Astrocyte of the cerebellum (primary cell): ENCODE measurements at places on chromosomes 2 and 18.

DNA sequence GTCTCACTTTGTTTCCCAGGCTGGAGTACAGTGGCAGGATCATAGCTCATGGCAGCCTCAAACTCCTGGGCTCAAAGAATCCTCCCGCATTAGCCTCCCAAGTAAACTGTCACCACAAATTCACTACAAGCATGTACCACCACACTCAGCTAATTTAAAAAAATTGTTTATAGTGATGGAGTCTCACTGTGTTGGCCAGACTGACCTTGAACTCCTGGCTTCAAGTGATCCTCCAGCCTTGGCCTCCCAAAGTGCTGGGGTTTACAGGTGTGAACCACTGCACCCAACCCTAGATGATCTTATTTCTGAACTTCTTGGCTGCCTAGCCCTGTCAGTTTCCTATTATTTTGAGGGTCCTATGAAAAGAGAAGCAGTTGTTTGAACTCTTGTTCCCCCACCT, 14.8 kb downstream of the DYNC2LI1 start:
- no peak for DNase-seq

- DNase-seq = no peak
These were observed 2.7 kb downstream of the RASGRP3 start for GRCh38 chr2:33478968-33479731.

GRCh38 chr2:171447675-171448074, 13.6 kb downstream of the DCAF17 start:
- DNase-seq = no peak

- DNase-seq = no peak
These were observed 59.9 kb downstream of the KYNU start for GRCh38 chr2:142937347-142937746.

DNA sequence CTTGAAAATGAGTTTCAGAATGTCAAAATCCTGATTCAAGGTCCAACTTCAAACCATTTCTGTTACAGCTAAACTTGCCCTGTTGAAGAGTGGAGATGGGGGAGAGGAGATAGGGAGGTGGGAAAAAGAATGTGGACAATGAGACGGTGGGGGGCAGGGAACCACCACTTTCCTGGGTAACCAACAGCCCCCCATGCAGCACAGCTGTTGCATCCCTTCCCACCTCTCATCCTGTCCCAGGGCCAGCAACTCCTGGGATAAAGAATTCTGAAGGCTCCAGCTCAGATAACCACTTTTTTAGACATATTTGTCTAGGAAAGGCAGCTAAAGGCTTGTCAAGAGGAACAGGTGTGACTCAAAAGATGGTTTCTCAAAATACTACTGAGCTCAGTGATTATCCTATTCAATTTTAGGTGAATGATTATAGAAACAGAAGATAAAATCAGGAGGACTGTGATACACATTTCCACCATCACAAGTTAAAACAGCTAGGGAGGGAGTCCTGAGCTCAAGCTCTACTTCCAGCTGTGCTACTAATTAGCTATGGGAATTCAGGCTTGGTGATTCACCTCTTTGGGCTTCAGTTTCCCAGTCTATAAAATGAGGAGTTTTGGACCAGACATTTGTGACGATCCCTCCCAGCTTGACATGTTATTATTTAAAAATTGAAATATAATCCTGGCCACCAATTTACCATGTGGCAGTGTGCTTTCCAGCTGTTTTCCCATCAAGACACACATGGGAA, 36.3 kb downstream of the HDHD2 start:
- peak; percentile 56 for DNase-seq

DNA sequence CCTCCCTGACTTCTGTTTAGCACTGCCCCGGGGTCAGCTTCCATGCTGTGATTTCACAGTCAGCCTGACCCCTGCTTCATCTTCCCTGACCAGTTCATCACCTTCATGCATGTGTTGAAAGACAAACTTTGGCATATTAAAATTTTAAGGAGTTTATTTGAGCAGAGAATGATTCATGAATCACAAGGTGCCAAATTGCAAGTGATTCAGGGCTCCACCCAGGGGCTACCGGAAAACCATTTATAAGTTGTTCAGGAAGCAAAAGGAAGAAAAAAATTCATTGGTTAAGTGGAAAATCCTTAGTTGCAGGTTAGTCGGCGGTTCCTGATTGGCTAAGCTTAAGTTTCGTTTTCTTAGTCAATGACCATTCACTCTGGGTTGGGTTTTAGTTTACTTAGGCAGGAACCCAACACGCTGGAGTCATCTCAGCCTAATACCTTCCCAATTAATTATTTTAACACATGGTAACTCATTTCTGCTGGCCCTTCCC, 10.6 kb downstream of the IL1F10 start:
- DNase-seq = no peak

DNA sequence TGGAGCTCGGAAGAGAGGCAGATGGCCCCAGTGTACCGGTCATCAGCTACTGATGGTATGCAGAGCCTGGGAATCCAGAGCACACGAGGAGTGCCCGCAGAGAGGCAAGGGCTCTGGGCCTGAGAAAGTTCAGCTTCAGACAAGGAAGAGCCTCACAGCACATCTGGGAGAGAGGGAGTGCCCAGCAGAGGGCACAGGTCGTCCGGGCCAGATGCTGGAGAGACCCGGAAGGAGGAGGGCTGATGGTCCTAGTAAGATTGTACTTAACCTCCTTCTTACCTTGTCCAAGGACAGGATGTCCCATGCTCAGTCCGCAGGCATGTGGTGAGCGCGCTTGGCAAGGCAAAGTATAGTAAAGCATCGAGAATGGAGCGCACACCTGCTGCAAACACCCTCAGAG, 24.4 kb upstream of the CHMP1B start:
- DNase-seq = no peak

GRCh38 chr2:175203621-175204496, 22.3 kb upstream of the ATP5MC3 start:
- no peak for DNase-seq

DNA sequence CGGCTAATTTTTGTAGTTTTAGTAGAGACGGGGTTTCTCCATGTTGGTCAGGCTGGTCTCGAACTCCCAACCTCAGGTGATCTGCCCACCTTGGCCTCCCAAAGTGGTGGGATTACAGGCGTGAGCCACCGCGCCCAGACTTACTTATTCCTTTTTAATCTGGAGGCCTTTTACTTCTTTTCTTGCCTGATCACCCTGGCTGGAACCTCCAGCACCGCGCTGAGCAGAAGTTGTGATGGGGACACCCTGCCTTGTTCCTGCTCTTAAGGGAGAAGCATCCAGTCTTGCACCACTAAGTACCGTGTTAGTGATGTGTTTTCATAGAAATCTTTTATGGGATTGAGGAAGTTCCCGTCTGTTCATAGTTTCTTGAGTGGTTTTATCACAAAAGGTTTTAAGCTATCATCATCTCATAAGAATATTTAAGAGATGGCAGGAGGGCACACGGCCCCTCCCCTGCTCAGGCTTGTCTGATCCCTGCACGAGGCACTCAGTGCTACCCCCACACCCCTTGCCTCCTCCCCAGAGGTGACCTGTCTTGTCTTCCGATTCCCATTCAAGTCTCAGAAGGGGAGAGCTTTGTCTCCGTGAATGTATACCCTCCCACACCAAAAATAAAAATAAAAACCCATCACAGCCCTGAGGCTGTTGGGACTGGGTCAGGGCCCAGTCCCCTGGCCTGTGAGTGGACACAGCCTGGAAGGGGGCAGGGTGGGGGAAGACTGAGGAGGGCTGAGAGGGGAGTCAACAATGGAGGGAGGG, 65.3 kb upstream of the SMAD7 start:
- no peak for DNase-seq

DNA sequence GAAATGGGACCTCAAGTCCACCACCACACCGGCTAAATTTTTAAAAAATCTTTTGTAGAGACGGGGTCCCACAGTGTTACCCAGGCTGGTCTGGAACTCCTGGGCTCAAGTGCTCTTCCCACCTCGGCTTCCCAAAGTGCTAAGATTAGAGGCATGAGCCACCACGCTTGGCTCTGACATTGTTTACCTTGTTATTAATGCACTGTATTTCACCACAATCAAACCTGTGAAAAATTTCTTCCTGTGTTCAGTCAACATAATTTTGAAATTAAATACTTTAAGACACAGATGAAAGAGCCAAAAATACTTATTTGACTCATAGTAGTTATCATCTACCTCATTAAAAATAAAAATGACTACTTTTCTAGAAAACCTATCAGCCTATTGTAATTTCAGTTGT, 16.0 kb upstream of the FAM124B start:
- no peak for DNase-seq

DNA sequence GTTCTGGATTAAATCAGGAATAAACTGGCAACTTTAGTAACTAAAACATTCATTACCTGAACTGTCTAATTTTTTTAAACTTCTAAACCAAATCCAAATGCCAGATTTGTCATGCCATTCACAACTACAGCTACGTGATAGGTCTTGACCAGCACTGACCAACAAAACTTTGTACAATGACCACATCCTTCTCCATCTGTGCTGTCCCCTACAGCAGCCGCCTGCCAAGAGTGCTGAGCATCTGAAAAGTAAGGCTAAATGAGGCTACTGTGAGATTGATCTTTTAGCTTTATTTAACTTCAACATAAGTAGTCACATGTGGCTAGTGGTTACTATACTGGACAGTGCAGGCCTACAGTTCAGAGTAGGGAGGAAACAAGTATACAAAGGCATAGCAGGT, 7.6 kb downstream of the FAM168B start:
- peak; percentile 55 for DNase-seq

DNA sequence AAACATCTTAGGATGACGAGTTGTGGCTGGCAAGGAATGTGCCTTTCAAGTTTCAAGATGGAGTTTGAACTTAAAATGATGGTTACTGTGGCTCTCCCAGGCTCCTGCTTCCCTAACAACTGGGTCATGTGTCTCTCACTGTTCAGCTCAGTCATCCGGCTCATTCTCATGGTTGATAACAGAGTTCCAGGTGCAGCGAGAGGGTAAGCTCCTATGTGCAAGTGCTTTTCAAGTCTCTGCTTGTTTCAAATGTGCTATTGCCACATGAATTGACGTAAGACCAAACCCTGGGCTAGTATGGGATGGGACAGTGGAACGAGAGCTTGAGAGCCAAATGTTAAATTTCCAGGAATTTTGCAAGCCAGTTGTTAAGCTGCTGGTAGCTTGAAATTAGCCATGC, 19.5 kb upstream of the PUM2 start:
- no peak for DNase-seq

GRCh38 chr2:41725901-41726300, 321.9 kb upstream of the PKDCC start:
- DNase-seq = no peak

DNA sequence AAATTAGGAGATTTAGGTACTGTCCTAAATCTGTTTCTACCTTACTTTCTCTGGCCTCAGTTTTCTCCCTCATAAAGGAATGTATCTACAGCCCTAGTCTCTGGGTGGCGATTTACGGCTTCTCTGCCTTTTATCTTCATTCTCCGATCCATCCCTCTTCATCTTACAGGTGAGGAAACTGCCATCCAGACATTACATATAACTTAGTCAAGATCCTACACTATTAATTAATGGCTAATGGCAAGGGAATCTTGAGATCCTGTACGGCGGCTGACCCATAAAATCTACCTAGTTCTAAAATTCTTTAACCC, 386 bp upstream of the YIPF4 start:
- DNase-seq = no peak

GRCh38 chr2:29273685-29274611, 158.7 kb downstream of the CLIP4 start:
- no peak for DNase-seq

GRCh38 chr2:164430166-164430783, 191.0 kb downstream of the GRB14 start:
- peak; percentile 61 for DNase-seq

- DNase-seq = peak; percentile 68
These were observed 76.4 kb downstream of the LTBP1 start for GRCh38 chr2:33022989-33023727.

- DNase-seq = peak; percentile 40
These were observed 94.3 kb downstream of the OLA1 start for GRCh38 chr2:174153757-174154680.

DNA sequence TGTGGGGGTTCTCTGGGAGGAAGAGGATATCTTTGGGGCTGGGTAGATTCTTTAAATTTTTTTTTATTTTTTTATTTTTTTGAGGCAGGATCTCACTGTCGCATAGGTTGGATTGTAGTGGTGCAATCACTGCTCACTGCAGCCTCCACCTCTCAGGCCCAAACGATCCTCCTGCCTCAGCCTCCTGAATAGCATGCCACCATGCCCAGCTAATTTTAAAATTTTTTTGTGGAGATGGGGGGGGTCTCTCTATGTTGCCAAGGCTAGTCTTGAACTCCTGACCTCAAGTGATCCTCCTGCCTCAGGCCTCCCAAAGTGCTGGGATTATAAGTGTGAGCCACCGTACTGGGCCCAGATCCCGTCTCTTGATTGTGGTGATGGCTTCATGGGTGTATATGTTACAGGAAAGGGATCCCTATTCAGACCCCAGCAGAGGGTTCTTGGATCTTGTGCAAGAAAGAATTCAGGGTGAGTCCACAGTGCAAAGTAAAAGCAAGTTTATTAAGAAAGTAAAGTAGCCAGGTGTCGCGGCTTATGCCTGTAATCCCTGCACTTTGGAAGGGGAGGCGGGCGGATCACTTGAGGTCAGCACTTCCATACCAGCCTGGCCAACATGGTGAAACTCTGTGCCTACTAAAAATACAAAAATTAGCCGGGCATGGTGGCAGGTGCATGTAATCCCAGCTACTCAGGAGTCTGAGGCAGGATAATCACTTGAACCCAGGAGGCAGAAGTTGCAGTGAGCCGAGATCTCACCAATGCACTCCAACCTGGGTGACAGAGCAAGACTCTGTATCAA, 2.0 kb upstream of the C2orf68 start:
- no peak for DNase-seq

GRCh38 chr18:9988665-9989064, 74.8 kb downstream of the VAPA start:
- DNase-seq = no peak

GRCh38 chr2:64212801-64213321, 68.6 kb upstream of the PELI1 start:
- peak; percentile 73 for DNase-seq

- DNase-seq = no peak
These were observed 24.7 kb downstream of the RNF103 start for GRCh38 chr2:86598966-86599365.

DNA sequence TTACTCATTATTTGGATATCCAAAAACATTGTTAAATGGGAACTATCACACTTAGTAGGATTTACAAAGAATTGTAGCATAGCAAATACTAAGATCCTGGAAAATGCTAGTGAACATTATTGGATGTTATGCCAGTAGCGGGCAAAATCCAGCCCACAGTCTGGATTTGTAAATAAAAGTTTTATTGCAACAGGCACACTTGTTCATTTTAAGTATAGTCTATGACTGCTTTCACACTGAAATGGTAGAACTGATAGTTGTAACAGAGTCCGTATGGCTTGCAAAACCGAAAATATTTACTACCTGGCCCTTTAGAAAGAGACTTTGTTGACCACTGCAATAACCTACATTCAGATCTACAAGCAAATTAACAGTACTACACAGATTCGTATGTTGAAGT, 53.6 kb downstream of the ACVR1 start:
- DNase-seq = no peak

GRCh38 chr2:9951522-9952285, at the start of gene GRHL1:
TSS of gene GRHL1 (plus strand) at chr2:9951693. CDS start at chr2:9951834, 141 bp downstream.
- DNase-seq = peak; percentile 64

- DNase-seq = peak; percentile 19
These were observed 256.7 kb downstream of the HDAC4 start for GRCh38 chr2:239143858-239144712.
